ENCODE measurements at places on chromosomes 1 and 21.

DNA sequence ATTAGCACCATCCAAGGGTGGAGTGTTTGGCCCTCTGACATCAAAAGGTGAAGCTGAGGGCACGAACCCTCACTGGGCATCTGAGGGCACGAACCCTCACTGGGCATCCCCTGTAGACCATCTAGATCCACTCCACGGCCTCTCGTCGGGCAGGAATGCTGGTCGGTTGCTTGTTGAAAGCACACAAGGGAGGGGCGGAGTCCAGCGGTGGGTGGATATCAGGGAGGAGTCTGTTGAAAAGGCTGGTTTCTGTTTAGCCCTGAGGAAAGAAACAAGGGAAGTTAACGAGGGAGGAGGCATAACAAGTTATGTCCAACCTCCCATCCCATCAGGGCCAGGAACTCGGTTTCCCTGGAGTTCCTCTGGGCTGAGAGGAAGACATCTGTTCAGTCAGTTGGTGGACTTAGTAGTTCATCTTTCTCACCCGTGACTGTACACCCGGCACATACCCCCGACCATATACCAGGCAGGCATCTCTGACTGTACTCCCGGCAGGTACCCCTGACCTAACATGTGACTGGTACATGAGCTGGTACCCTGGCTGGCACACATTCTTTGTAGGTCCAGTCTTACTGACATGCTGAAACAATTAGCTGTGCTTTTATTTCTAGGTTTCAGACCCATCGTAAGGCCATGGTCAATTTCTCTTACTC, 32.1 kb upstream of the PDE9A start:
- DNase-seq, result no peak

DNA sequence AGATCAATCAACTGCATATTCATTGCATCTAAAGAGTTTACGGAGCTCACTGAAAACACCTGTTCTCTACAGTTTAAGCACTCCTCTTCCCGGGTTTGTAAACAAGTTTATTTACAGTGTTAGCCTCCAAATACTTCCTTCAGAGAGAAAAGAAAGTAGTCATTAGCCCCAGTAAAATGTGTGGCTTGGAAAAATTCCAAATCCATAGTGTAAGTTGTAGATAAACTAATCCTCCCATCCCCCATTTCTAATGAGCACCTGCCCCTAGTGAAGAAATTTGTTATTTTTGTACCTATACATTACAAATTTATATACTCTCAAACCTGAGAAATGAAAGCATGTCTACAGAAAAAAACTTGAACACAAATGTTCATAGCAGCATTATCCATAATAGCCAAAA, 21.9 kb downstream of the PUM1 start:
- no peak for DNase-seq

- no peak for DNase-seq
These were observed 74.8 kb upstream of the LRRN2 start for GRCh38 chr1:204760350-204760749.

DNA sequence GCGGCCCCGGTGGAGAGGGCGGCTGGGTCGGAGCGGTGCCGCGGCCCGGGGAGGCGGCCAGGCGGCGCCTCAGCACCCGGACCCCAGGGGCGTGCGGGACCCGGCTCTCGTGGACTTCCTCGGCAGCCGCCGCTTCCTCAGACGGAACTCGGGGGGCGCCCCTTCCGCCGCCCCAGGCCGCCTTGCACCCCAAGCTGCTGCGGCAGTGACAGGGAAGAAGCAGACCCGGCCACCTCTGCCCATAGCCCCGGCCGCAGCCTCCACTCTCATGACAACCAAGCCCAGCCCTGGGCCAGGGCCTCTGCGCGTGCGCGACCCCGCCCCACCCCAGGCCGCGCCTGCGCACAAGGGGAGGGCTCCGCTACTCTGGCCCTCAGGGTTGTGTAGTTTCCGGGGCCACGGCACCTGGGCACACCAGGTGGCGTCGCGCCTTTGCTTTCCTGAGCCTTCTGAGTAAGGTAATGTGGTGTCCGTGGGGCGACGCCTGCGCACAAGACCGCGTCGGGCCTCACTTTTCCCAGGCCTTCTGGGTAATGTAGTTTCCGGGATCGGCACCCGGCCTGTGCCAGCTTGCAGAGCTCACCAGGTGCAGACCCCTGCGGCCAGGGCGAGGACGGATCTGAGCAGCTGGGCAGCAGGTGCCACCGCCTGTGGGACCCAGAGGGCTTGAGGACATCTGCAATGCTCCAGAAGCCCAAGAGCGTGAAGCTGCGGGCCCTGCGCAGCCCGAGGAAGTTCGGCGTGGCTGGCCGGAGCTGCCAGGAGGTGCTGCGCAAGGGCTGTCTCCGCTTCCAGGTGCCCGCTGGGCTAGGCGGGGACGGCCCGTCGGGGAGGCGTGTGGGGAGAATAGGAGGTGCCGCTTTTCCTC, at the start of the genes CEP104 and DFFB:
TSS of gene CEP104 (minus strand) at position 289 of the 868 bp plus-strand sequence. CDS start 4,804 bp downstream, outside the sequence.
TSS of gene DFFB (plus strand) at position 554 of the 868 bp plus-strand sequence. CDS start at position 682, 128 bp downstream.
- DNase-seq, result peak; percentile 89

- DNase-seq, result no peak
These were observed 46.2 kb downstream of the NAV1 start for GRCh38 chr1:201585093-201585483.

- DNase-seq, result no peak
These were observed 135.1 kb downstream of the CHD1L start for GRCh38 chr1:147377263-147378246.

GRCh38 chr1:197632651-197633050, 142.6 kb downstream of the DENND1B start:
- DNase-seq, result no peak

DNA sequence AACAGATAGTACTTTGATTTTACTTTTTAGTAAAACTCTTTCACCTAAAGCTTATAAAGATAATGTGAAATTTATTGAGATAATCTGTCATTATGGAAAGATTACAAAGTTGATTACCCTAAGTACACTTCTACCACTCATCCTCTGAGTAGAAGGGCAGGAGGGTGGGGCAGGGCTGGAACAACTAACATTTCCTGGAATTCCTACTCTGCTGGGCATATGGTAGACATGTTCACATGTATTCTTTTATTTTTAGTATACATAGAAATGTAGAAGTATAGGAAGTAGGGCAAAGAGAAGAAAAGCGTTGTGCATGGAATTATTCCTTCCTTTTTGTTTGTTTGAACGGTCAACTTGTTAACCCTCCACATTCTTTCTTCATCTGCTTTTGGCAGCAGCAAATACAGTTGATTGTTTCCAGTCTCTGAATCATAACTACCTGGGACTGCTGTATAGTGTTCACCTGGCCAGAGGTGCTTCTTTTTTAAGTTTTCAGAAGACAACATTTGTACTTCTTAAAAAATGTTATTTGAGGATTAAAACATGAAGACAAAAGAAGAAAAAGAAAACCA, 85.1 kb downstream of the POU2F1 start:
- no peak for DNase-seq

DNA sequence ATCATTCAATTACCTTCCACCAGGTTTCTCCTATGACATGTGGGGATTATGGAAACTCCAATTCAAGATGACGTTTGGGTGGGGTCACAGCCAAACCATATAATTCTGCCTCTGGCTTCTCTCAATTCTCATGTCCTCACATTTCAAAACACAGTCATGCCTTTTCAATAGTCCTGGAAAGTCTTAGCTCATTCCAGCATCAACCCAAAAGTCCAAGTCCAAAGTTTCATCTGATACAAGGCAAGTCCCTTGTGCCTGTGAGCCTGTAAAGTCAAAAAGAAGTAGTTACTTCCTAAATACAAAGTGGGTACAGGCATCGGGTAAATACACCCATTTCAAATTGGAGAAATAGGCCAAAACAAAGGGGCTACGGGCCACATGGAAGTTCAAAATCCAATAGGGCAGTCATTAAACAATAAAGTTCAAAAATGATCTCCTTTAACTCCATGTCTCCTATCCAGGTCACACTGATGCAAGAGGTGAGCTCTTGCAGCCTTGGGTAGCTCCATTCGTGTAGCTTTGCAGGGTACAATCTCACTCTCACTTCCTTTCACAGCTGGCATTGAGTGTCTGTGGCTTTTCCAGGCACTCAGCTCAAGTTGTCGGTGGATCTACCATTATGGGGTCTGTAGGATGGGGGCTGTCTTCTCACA, 112.9 kb downstream of the FCRL5 start:
- DNase-seq, result no peak

DNA sequence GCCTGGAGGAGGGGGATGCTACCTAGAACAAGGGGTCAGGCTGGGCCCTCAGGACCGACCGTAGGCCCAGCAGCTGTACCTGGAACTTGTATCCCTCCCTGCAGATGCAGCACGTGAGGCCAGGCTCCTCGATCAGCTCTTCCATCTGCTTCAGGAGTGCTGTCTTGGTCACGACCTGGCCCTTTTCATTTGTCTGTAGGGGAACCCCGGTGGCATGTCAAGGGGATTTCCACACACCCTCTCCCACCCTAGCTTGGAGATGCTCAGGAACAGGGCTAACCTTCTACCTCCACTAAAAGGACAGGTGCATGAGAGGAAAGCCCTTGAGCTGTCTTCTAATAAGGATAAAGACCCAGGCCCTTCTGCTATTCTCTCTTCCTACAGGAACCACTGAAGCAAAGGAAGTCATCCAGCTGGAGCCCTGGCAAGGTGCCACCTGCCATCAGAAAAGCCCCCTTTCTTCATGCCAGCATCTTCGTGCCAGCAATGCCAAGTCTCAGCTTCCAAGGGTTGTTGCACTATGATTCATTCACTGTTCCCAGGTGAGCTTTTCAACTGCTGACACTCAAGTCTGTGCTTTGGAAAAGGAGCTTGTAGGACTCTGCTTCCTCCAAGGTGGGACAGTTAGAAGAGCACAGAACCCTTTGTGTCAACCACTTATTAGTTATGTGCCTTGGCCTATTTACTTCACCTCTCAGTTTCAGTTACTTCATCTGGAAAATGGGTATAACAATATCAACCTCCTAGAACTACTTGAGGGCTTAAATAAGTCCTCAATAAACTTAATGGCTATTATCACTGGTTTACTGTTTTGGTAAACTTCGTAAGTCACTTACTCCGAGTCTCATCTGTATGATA, 122.1 kb downstream of the UBR4 start:
- no peak for DNase-seq

GRCh38 chr1:53546409-53547155, 87.4 kb downstream of the DMRTB1 start:
- no peak for DNase-seq

GRCh38 chr1:4203501-4203900, 303.4 kb upstream of the C1orf174 start:
- DNase-seq, result no peak

Data from stimulated activated CD8-positive, alpha-beta memory T cell treated with anti-CD3 and anti-CD28 coated beads, Interleukin-4, amount 100 ng/mL, for 4 hours (primary cell).